ENCODE measurements at places on chromosomes 4 and X. TPM values are rescaled to one million over a fixed set of nuclear protein-coding genes. Genes with fewer than 3 reads are reported as not detected.

CT45A2 gene
- total RNA-seq = not detected

KLHL4 gene
- total RNA-seq = under 0.01 TPM

UGT2B17 gene
- not detected for total RNA-seq

TLR3 gene
- 1.1 TPM for total RNA-seq

CFAP47 gene
- under 0.01 TPM for total RNA-seq

SUPT20HL1 gene
- 0.09 TPM for total RNA-seq

ZFP92 gene
- under 0.01 TPM for total RNA-seq

PIR gene
- 9.3 TPM for total RNA-seq

DMP1 gene
- not detected for total RNA-seq

DSPP gene
- not detected for total RNA-seq

GAR1 gene
- total RNA-seq = 1.4 TPM

LARP1B gene
- 10.9 TPM for total RNA-seq

MTNR1A gene
- total RNA-seq = not detected

MAGEC2 gene
- total RNA-seq = not detected

RHOXF2 gene
- not detected for total RNA-seq

ZXDA gene
- total RNA-seq = 3.6 TPM

CSAG1 gene
- not detected for total RNA-seq

BST1 gene
- 8.7 TPM for total RNA-seq

ARSJ gene
- total RNA-seq = 17.0 TPM

SPINK2 gene
- not detected for total RNA-seq

NHSL2 gene
- 9.5 TPM for total RNA-seq

USP17L13 gene
- not detected for total RNA-seq

HTR2C gene
- total RNA-seq = not detected

PNMA6F gene
- not detected for total RNA-seq

CT45A8 gene
- not detected for total RNA-seq

ARHGAP4 gene
- 0.52 TPM for total RNA-seq

TMPRSS11B gene
- total RNA-seq = not detected

TCEAL2 gene
- not detected for total RNA-seq
